AG04449 (cell line): ENCODE measurements at places on chromosomes 1 and 21.

DNA sequence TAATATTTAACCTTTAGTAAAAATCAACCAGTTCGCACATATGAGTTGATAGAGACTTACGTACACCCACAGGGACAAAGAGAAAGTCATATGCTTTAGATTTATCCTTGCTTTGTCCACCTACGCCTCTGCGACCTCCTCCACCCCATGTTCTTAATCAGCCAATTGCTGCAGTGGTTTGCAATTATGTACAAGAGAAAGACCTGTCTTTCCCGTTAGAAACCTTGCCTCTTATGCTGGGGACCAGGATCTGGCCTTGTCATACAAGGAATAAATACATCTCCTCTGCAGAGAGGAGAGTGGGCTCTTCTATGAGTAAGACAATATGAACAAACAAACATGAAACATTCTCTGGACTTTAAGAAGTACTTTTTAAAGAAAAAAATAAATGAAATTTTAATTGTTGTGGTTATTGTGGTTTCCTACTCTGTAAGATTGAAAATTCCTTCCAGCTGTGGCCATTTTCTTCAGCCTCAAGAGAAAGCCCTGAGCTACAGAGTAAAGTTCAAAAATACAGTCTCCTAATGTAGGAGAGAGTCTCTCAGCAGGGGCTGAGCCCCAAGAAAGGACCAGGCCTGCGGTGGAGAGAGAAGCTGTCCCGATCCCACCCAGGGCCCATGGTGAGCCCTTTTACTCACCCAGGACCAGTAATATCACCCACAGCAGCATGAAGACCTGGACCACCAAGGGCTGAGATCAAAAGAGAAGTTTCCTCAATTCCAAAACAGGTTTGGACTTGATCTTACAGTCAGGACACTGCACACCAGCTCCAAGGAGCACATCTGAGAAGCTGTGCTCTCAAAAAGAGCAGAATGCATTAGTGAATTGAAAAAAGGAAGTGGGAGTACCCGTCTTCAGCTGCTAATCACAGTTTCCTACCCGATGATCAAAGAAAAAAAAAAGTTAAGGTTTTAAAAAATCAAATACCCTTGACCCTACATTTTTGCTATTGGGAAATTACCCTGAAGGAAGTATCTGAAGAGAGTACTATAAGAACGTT, at the start of gene FCRL5:
TSS of gene FCRL5 (minus strand) at position 822 of the 1,000 bp plus-strand sequence. CDS start at position 669, 153 bp downstream.
- no peak for DNase-seq

DNA sequence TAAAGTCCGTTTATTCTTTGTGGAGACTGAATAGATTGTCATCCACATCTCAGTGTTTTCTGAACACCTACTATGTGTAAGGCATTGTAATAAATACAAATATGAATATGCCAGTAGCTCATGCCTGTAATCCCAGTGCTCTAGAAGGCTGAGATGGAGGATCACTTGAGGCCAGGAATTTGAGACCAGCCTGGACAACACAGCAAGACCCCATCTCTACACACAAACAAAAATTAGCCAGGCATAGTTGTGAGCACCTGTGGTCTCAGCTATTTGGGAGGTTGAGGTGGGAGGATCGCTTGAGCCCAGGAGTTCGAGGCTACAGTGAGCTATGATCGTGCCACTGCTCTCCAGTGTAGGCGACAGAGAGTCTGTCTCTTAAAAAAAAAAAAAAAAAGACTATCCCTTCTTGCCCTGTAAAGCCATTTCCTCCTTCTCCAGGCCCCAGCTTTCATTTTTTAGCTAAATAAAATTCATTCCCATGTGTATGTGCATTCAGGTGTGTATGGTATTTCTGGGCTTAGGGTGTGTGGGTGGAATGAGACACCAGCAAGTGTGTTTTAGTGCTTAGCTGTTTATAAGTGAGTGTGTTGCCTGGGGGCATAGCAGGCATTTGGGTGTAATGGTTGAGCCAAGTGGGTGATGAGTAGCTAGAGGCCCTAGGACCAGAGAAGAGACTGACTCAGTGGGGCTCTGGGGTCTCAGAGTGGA, 7.8 kb downstream of the CELSR2 start:
- DNase-seq = no peak

DNA sequence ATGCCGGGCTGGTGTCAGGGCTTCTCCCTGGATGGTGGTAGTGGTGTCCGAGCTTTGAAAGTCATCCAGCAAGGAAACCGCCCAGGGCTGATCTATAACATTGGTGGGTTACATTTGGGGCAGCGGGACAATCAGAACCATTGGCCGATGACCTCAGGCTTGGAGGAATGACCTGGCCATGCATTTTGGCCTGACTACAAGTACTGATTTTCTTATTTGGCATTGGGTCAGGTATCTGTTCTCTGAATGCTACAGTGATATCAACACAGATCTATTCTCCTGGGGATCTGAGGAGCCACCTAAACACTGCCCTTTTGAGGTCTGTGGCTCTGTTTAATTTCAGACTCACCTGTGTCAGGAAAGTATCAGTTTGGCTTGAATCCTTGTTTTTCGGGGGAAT, 128.7 kb downstream of the VPS13D start:
- DNase-seq = no peak

- no peak for DNase-seq
These were observed 24.8 kb downstream of the NOS1AP start for GRCh38 chr1:162094271-162094670.

DNA sequence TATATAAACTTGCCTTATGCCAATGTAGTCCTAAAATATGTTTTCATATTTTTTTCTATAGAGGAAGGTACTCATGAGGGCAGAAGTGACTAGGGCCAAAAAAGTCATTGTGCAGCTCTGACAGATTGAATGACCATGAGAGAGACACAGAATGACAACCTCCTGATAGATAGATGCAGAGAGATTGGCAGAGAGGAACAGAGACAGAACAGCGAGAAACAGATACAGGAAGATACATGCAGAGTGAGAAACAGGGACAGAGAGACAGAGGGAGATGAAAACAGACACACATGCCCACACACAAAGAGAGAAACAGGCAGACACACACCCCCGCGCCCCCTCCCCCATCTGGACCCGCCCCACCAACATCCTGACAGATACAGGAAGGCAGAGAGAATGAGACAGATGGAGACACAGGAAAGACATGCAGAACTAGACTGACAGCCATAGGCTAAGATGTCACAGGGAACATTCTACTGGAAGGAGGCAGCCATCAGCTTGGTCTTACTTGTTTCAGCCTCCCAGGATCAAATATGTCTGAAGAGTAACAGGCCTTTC, 211.1 kb downstream of the ST6GALNAC3 start:
- no peak for DNase-seq

DNA sequence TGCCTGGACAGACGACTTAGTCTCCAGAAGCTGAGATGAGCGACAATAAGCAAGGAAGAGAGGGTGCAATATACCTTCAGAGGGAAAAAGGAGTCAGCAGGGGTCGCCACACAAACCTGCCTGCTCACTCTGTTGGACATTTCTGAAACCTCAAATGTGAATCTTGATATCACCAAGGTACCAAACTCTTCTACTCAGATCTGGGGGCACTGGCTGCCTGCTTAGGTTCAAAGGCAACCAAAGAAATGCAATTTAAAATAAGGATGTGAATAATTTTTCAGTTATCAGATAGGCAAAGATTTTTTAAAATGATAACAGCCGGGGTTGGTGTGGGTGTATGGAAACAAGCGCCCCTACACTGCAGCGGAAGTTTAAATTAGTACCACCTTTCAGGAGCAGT, 164.2 kb downstream of the HIVEP3 start:
- no peak for DNase-seq

- no peak for DNase-seq
These were observed 85.5 kb upstream of the ATP1A1 start for GRCh38 chr1:116287341-116288200.
